Small intestine (tissue), 16 donors: ENCODE measurements at places on chromosomes 7 and 10.
A peak's percentile ranks its signal among the peaks of the same experiment; 100 is the strongest.

DNA sequence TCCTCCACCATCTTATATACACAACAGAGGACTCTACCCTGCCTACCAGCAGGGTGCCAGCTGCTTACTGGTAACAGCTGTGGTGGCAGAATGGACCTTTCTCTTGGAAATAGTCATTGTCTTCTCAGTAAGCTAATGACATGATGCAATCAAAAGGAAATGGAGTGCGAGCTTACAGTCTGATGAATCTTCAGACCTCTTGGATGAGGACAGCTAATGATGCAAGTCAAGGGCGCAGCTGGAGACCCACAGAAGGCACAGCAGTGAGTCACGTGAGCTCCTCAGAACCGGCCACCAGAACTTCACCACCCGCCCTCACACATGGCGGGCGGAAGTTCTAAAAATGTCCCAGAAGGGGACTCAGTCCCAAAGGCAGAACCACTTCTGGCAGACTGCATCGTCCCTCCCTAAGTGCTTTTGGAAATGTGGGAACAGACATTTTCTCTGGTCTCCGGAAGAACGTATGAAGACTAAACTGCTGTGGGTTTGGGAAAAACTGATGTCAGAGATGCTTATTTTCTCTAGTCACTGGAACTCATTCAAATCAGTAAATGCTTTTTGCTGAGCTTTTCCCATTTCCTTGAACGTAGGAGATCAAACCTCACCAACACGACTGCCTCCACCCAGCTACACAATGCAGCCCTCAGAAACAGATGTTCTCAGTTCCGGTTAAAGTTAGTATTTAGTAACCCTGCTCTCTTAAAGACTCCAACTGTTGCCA is 96.4 kb downstream of the FAS start:
- H3K36me3 ChIP-seq, result no peaks in the 10 kb centered on the region
- peak; percentile 30 for DNase-seq
- peaks cover 6% of the 10 kb centered on the region for H3K27me3 ChIP-seq
- no peak overlapping the region for H3K4me3 ChIP-seq
- H3K27ac ChIP-seq, result peak overlapping the region; percentile 11

- peak; percentile 86 for DNase-seq
- H3K27ac ChIP-seq, result no peak overlapping the region
- no peaks in the 10 kb centered on the region for H3K36me3 ChIP-seq
- no peak overlapping the region for H3K4me3 ChIP-seq
- peaks cover 20% of the 10 kb centered on the region for H3K4me1 ChIP-seq
These were observed 9.4 kb upstream of the ZC3HAV1 start for GRCh38 chr7:139118805-139119485.

GRCh38 chr7:71131256-71132126 is 453 bp upstream of the GALNT17 start:
- peaks cover 5% of the 10 kb centered on the region for H3K27me3 ChIP-seq

DNA sequence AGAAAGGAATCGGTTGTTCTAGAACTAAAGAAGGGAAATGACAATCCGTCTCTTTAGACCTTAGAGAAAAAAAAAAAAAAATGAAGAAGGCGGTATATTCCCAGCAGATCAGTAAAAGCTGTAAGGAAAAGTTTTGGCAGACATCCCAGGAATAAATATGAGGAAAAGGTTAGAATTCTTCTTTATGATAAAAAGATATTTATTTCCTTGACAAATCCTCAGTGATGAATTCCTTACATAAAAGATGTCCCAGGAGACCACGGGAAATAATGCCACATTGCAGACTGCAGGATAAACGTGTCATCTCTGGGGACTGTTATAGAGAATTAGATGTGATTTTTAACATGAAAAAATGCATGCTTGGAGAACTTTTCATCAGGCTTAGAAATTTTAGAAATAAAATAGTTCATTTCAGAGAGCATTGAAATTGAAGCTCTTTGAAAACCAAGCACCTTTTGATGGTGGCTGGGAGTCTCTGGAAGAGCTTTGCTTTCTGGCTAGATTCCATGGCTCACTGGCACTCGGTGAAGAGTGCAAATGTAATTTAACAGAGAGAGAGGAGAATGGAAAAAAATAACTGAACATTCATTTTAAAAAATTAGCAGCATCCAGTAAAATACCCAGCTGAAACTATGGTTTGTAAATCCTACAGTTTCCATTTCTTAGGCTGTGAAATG is 98.2 kb downstream of the PRPF18 start:
- H3K27me3 ChIP-seq, result no peaks in the 10 kb centered on the region
- peaks cover 4% of the 10 kb centered on the region for H3K4me1 ChIP-seq
- no peak overlapping the region for H3K4me3 ChIP-seq

DNA sequence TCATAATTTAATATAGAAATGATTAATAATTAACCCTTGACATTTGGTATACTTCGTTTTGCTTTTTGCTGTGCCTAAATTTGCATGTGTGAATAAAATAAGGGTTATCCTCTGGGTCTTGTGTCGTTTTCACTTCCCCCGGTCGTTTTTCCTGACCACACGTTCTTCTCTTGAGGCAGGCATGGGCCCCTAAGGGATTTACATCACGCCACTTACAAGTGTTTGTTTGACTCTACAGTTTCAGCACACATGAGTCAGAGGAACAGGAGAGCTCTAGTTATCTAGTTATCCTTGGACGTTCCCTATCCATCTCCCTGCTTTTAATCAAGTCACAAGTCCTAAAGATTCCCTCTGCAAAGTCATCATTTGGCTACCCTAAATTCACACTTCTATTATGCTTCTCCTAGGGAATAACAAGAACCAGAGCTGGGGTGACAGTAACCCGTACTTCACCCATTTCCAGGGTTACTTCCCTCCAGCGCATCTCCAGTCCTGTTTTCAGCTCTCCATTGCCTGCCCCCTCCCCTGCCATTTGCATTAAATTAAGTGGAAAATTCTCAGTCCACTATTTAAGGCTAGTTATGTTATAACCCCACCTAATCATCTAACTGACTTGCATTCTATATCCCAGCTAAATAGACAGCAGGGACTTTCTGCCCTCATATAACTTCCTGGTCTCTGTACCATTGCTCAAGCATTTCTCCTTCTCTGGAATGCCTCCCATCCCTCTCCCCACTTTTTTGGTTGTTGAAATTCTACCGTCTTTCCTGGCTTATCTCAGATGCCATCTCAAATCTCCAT is 206.9 kb downstream of the PTEN start:
- no peak for DNase-seq
- no peaks in the 10 kb centered on the region for H3K4me1 ChIP-seq
- no peak overlapping the region for H3K4me3 ChIP-seq
- no peak overlapping the region for H3K27ac ChIP-seq
- no peaks in the 10 kb centered on the region for H3K27me3 ChIP-seq

GRCh38 chr10:12777840-12778585 is 223.5 kb downstream of the CCDC3 start:
- no peak overlapping the region for H3K4me3 ChIP-seq
- no peaks in the 10 kb centered on the region for H3K36me3 ChIP-seq
- DNase-seq, result no peak
- H3K4me1 ChIP-seq, result no peaks in the 10 kb centered on the region
- no peak overlapping the region for H3K27ac ChIP-seq

DNA sequence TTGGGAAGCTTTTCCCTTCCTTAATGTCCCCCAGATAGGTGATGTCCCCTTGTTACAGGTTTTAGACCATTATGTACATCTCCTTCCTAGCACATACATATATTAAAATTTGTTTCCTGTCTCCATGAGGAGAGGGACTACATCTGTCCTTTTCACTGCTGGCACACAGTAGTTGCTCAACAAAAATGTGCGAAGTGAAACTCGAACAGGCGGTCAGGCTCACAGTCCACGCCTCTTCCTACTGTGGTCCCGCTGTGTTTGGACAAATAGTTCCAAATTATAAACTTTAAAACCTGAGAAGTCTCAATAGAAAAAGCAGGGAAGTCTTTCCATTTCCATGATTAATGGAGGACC is 1.2 kb upstream of the HHEX start:
- no peak for DNase-seq
- no peaks in the 10 kb centered on the region for H3K36me3 ChIP-seq
- no peak overlapping the region for H3K4me3 ChIP-seq
- H3K27ac ChIP-seq, result no peak overlapping the region

GRCh38 chr10:75597773-75598440 is 166.5 kb downstream of the LRMDA start:
- H3K27me3 ChIP-seq, result no peaks in the 10 kb centered on the region
- H3K27ac ChIP-seq, result no peak overlapping the region
- no peak for DNase-seq
- H3K4me1 ChIP-seq, result no peaks in the 10 kb centered on the region

DNA sequence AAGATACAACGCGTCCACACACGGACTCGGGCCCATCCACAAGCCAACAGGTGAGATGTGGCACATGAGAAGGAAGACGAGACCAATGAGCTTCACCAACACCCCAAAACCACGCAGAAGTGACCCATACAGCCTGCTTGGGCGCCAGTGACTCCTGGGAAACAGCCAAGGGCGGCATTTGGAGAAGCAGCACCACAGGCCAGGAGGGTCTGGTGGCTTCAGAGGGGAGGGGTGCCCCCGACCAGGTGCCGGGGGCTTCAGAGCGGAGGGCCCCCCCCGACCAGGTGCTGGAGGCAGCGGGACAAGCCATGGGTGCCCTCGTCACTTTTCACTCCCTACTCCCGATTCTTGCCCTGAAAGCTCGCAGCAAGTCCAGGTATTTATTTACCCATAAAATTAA is 140.1 kb downstream of the DIP2C start:
- H3K4me1 ChIP-seq, result no peaks in the 10 kb centered on the region
- no peak overlapping the region for H3K27ac ChIP-seq
- H3K4me3 ChIP-seq, result no peak overlapping the region
- DNase-seq, result no peak

DNA sequence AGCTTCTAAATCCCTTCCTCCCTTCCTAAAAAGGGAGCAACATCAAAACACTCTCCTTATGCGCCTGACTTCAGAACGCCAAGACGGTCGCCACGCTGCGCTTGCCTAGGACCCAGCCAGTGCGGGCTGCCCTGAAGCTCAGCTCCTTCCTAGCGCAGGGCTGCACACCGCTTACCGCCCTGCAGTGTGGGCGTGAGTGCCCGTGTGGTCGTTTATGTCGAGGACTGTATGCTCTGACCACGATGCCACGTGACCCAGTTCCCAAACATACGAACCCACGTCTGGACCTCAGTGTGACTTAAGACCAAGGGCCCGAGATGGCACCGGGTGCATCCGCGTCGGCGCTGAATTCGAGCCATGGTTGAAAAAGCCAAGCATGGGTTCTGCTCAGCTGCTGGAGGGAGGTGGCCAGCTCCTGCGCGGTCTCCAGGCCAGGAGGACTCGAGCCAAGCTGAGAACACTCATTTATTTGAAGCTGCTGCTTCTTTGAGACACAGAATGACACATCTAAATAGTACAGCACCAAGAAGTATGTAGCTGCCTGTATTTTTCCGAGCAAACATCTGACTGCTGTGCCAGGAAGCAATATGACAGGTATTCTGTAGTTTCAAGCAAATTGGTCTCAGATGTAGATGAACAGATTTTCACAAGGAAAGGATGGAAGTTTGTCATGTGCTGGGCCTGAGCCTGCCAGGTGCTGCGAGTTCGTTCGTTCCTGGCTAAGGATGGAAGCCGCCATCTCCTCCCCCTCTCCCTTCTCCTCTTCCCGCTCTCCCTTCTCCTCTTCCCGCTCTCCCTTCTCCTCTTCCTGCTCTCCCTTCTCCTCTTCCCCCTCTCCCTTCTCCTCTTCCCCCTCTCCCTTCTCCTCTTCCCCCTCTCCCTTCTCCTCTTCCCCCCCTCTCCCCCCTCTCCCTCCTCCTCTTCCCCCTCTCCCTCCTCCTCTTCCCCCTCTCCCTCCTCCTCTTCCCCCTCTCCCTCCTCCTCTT is 184.7 kb downstream of the EBF3 start:
- no peaks in the 10 kb centered on the region for H3K36me3 ChIP-seq
- H3K4me3 ChIP-seq, result no peak overlapping the region
- DNase-seq, result no peak
- H3K27me3 ChIP-seq, result no peaks in the 10 kb centered on the region
- H3K4me1 ChIP-seq, result no peaks in the 10 kb centered on the region

DNA sequence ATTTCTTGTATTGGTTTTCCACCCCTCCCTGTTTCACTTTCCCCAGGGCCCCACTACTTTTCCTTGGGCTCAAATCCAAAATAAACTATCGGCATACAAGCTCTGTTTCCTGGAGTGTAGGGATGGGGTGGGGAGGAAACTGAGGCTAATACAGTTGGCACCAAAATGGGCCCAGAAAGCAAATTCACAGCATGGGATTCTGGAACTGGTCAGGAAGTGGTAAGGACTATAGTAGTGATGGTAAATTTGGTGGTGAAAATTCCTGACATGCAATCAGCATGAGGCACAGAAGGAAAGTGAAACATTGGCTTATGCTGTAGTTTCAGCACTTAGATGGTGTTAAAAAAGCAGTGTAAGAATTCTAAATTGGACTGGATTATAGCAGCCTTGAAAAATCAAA is 8.7 kb upstream of the SAMD9L start:
- H3K4me3 ChIP-seq, result no peak overlapping the region
- no peaks in the 10 kb centered on the region for H3K27me3 ChIP-seq
- no peaks in the 10 kb centered on the region for H3K4me1 ChIP-seq
- no peaks in the 10 kb centered on the region for H3K36me3 ChIP-seq

DNA sequence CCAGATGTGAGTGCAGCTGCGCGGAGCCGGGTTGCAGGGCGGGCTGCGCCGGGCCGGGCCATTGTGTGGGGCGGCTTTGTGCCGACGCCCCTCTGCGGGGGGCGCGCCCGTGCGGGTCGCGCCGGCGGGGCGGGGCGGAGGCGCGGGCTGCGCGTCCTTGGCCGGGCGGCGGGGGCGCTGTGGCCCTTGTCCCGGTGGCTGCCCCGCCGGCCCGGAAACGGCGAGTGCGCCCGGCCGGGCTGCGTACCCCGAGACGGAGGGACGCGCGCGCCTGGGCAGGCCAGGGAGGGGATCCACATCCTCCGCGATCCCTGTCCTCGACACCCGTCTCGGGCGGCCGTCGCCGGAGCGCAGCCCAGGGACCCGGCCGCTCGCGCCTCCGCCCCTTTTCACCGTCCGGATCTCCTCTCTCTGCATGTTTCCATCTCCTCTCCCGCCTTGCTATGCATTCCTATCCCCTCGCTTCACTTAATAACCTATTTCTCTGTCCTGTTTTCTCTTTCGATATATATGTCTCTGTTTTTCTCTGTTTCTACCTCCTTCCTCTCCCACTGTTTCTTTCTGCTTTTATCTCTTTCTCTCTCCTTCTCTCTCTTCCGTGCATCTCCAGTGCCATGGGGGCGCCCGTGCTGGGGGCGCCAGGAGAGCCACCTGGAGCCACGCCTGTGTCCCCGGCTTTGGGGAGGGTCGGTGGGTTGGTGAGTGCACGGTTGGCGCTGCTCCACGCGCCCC is 765 bp downstream of the PFKFB3 start:
- peaks cover 2% of the 10 kb centered on the region for H3K4me1 ChIP-seq
- H3K27ac ChIP-seq, result peak overlapping the region; percentile 74
- peak; percentile 84 for DNase-seq
- peak overlapping the region; percentile 56 for H3K4me3 ChIP-seq
- no peaks in the 10 kb centered on the region for H3K36me3 ChIP-seq

- DNase-seq, result no peak
- no peaks in the 10 kb centered on the region for H3K4me1 ChIP-seq
- no peak overlapping the region for H3K4me3 ChIP-seq
- no peak overlapping the region for H3K27ac ChIP-seq
- no peaks in the 10 kb centered on the region for H3K36me3 ChIP-seq
These were observed 350.7 kb upstream of the MBL2 start for GRCh38 chr10:53123311-53123710.
